ENCODE measurements at places on chromosomes 7 and 10. TPM values are rescaled to one million over a fixed set of nuclear protein-coding genes. Genes with fewer than 3 reads are reported as not detected.

Gene AOAH
- not detected for total RNA-seq

Gene VAX1
- not detected for total RNA-seq

Gene SPAM1
- total RNA-seq, result not detected

GRCh38 chr10:80453056-80453841 lies 861 bp upstream of the TSPAN14 start:
- DNase-seq, result no peak

DNA sequence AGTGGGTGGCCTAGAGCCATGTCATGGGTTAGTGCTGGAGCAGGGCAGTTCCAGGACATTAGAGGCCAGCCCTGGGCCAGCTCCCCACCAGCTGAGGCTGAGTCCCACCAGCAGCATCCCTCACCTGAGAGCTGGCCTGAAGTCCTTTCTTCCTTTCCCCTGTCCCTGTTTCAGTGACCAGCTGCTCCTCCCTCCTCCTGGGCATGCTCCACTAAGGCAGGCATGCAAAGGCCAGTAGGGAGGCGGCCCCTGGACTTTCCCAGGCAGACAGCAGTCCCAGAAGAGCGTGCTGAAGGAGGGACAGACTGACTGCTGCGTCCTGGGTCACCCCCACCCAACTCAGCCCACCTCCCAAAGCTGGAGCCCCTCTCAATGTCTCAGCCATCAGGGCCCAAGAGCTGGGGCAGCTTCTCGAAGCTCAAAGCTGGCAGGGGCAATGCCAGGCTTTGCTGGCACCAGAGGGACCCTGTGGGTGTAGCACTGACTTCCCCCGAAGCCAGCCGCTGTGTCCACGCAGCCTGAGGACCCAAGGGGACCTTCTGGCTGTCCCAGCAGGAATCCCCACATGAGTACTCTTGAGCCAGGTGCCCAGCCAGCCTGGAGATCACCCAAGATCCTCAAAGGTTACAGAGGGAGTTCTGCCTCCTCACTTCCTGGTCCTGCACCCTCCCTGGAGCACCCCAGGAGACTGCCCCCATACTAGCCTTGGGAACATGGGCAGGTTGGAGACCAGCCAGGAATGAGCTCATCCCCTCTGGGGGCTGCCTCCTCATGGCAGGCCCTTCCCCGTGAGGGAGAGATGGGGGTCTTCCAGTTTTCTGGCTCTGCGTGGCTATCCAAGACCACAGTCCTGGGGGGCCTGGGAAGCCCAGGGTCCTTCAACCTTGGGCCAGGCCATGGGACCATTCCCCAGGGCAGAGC lies 35.2 kb upstream of the RET start:
- no peak for DNase-seq

DNA sequence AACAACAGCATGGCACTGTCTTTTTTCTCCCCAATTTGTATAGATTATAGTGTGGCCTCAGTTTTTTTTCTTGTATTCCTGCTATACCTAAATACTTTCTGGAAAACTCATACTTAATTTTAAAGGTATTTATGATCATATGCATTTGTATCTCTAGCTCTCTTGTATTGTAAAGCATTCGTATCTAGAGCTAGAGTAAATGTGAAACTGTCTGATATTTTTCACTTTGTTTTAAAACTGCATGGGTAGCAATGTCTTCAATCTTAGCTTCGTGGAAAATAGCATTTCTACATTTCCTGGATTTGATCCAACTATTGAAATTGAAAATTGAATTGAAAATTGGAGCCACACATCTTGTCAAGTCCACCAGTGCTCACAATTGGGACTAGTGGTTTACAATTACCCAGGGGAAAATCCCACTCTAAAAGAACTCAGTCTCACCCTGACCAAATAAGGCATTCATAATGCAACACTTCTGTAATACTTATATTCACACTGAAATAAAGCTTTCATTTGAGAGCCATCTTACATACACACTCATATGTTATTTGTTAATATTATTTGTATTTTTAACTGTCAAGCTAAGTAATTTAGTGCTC lies 51.3 kb upstream of the KLF6 start:
- DNase-seq, result no peak

DNA sequence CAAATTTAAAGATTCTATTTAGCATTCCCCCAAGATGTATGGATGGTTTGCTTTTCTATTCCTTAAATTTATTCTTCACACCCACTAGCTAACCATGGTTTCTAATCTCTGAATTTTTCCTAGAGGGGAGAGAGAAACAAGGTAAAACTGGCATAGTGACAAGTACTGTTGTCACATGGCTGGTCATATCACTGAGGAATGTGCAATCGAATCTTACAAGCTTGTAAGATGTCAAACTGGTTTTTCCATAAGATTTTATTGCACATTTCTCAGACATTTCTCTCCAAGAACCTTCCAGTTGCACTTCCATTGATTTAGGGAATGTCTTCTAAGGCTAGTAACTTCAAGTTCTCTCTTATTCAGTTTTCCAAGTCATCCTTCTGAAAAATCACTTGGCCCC lies 89.8 kb downstream of the MBL2 start:
- DNase-seq, result no peak

- no peak for DNase-seq
Measured at GRCh38 chr7:27871866-27872265, 131.9 kb downstream of the TAX1BP1 start.

Measured in IMR-90 (cell line).